ENCODE measurements at places on chromosomes 3 and 15.

- DNase-seq, result no peak
Measured at GRCh38 chr3:46104706-46105105, 77.4 kb upstream of the XCR1 start.

GRCh38 chr3:187082758-187083375 lies 56.4 kb downstream of the RPL39L start:
- DNase-seq, result no peak

- DNase-seq, result no peak
Measured at GRCh38 chr3:165343185-165343584, 147.0 kb upstream of the SLITRK3 start.

GRCh38 chr3:17398959-17399551 lies 343.4 kb downstream of the TBC1D5 start:
- DNase-seq, result no peak

GRCh38 chr3:128841926-128842920 lies 37.2 kb upstream of the ACAD9 start:
- no peak for DNase-seq

DNA sequence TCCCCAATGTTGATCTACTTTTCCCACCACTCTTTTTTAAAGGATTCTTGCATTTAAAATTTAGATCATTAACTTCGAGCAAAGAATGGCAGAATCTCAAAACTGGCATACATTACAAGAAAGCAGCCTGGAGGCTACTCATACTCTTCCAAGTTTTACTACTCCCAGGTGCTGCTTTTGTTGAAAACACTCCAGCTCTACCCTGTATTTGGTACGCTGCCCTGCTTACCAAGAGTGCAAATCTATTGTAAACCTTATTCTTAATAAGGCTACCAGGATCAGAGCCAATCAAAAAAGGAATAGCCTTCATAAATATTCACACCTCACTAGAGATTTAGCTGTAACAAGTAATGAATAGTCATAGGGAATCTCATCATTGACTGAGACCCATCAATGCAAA lies 11.6 kb upstream of the CNTN3 start:
- DNase-seq, result no peak

DNA sequence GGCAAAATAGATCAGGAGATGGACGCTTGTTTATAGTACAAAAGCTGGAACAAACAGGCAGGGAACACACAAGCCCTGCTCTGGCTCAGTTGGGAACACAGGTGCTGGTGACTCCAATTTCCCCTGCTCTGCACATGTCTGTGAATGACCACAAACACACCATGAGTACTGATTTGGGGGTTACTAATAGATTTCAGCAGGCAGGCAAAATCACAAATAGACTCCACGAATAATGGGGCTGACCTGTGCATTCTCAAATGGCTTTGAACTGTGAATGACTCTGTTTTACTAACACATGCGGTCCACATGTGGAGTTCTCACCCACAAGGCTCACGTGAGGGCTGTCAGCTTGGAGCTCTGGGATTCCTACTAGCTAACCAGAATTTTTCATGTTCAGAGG lies 3.9 kb downstream of the RTP3 start:
- DNase-seq, result no peak

DNA sequence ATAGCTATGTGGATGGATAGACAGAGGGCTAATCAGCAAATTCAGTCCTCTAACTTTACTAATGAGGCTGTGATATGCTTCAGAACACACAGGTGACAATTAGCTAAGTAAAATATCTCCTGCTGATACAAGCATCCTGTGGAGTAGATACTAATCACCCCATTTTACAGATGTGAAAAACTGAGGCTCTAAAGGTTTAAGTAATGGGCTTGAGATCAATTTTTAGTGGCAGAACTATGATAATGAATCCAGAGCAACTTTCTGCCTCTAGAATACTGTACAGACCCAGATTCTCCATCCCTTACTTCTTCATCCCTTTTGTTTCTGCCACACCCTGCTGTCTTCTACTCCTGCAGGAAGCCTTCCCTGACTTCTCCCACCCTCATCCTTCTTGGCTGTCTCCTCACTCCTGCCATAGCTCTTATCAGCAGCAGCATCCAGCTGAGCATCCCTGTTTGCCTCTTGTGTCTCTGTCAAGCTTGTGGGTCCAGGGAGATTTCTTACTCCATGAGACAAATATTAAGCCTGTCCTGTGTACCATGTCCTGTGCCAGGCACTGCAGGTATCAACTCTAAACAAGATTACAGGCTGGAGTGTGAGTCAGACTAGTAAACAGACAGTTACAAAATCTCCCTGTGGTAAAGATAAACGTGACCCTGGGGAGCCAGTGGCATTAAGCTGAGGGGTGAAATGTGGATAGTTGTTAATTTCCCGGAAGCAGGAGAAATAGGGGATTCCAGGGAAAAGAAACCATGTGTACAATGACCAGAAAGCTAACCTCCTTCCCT lies 39.2 kb downstream of the SLC6A11 start:
- no peak for DNase-seq

DNA sequence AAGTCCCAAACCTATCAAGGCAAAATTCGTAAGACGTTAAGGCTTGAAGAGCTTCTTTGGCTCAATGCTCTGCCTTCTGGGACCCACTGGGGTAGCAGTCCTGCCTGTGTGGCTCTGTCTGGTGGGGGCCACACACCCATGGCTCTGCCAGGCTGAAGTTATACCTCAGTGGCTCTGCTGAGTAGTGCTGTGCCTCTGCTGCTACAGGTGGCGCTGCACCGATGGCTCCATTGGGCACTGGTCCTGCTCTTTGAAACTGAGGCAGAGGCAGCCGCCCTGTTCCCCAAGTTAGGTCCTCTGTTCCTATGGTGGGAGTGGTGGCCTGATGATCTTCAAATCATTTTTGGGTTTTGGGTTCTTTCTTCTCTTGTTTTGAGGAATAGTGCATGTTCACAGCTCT lies 68.0 kb upstream of the AP4E1 start:
- DNase-seq, result no peak

GRCh38 chr15:62653122-62653521 lies 389.4 kb upstream of the TPM1 start:
- DNase-seq, result no peak

GRCh38 chr3:51949121-51949520 lies 6.1 kb upstream of the GPR62 start:
- DNase-seq, result no peak

DNA sequence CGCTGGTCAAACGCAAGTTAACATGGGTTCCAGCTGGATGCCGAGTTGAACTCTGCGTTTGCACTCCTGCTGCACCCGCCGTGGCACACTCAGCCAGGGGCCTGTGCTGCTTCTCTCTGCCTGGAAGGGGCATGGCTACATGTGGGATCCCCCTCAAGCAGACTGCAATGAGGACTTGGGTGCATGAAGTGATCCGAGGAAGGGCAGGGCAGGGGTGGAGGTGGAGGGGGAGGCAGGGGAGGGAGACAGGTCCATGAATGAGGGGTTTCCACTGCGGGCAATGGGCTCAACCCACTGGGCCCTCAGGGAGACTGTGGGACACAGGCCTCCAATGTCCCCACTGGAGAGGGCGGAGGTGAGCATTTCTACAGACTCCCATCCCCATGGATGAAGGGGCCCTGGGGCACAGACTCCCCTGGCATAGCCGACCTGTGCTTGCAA lies 141.6 kb upstream of the MEF2A start:
- no peak for DNase-seq

DNA sequence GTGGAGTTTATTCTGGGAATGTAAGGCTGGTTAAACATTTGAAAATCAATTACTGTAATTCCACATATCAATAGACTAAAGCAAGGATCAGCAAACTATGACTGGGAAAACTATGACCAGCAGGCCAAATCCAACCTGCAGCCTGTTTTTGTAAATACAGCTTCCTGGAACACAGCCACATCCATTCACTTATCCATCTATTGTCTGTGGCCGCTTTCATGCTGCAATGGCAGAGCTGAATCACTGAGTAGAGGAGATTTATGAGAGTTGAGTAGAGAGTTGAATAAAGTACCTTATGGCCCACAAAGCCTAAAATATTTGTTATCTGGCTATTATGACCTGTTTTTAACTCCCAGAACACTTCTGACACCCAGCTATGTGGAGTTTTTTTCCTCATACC lies 12.2 kb downstream of the MYLK start:
- DNase-seq, result no peak

GRCh38 chr3:117540597-117540996 lies 831.0 kb downstream of the TUSC7 start:
- DNase-seq, result no peak

DNA sequence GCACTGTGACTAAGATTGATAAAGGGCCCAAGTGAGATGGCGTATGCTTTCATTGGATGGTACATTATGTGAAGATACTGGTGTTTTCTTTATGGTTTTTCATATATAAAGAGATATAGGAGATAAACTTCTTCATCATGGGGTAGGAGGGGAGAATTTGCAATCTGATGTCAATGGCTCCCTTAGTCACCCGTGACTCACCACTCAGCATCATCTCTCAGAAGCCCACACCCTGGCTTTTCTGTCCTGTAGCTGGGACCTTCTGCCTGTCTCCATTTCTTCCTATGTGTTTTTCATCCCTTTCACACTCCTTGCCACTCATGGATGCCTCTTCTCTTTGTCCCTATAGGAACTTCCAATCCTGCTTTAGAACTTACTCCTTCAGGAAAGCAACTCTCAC lies 114.3 kb upstream of the SEMA6D start:
- DNase-seq, result no peak

- DNase-seq, result no peak
Measured at GRCh38 chr3:185313693-185314246, 49.2 kb upstream of the MAP3K13 start.

- DNase-seq, result no peak
Measured at GRCh38 chr3:58556761-58557221, 19.8 kb upstream of the ACOX2 start.

DNA sequence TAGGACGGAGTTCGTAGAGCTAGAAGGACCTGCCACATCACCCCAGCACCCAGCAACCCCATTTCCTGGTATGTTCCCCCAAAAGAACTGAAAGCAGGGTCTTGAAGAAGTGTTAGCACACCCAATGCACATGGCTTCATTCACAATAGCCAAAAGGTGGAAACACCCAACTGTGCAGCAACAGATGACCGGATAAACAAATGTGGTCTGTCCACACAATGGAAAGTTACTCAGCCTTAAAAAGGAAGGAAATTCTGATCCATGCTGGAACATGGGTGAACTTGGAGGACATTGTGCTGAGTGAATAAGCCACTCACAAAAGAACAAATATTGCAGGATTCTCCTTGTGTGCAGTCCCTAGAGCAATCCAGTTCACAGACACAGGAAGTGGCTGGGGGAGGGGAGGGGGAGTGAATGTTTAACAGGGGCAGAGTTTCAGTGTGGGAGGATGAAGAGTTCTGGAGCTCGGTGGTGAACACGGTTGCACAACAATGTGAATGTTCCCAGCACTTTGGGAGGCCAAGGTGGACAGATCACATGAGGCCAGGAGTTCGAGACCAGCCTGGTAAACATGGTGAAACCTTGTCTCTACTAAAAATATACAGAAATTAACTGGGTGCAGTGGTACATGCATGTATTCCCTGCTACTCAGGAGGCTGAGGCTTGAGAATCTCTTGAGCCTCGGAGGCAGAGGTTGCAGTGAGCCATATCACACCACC lies 157.5 kb downstream of the NUP210 start:
- DNase-seq, result no peak

- DNase-seq, result no peak
Measured at GRCh38 chr3:63048367-63049326, 173.4 kb upstream of the CADPS start.

DNA sequence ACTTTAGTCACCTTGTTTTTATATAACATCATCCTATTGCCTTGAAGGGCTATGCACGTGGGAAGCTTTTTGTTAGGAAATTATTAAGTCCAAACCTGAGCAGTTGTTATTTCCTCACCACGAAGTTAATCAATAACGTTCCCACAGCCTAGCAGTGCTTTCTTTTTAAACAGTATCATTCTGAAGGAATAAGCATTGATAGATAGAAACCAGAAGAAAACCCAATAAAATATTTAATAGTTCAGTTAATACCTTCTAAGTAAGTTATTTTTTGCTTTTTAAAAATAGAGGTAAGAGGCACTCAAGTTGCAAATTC lies 149.3 kb downstream of the KCNMB2 start:
- no peak for DNase-seq

DNA sequence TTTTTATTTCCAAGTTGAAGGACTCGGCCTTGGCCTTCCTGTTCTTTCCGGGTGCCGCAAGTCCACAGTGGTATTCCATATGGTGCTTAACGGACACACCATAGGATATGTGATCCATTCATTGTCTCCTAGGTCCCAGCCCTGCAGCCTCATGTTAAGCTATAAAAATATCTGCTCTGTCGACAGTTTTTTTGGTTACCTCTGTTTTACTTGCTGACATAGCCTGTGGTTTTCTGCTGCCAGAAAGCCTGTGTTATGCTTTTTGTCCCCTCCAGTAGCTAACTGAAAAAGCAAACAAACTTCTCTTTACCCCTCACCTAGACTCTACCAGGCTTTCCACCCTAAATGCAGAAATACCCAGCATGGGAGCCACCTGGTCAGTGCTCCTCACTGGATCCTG lies 5.3 kb downstream of the INAFM2 start:
- no peak for DNase-seq

- DNase-seq, result no peak
Measured at GRCh38 chr3:137792626-137793271, 28.6 kb downstream of the SOX14 start.

GRCh38 chr3:45105855-45106671 lies 40.1 kb downstream of the CDCP1 start:
- no peak for DNase-seq

DNA sequence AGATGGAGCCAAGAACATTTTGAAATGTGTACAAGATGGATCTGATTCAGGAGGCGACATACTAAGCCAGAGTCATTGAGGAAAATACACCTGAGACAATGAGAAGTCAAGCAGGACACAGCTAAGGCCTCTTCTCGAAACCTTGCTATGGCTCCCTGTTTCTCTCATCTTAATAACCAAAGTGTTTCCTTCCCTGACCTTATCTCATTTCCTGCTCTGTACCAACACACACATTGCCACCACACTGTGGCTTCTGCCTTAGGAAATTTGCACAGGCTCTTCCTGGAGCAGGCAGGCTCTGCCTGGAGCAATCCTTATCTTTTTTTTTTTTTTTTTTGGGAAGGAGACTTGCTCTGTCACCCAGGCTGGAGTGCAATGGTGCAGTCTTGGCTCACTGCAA lies 36.6 kb downstream of the OXSM start:
- no peak for DNase-seq

Data from NCI-H1417 treated with DMSO at 0.1 percent for 48 hours (cell line).